ENCODE measurements at places on chromosomes 2 and 18. TPM values are rescaled to one million over a fixed set of nuclear protein-coding genes. Genes with fewer than 3 reads are reported as not detected.

REG1A gene
- not detected for total RNA-seq

CTNNA2 gene
- total RNA-seq = not detected

HOXD9 gene
- not detected for total RNA-seq

ALPG gene
- total RNA-seq = not detected

STARD7 gene
- total RNA-seq = 225 TPM

ARHGAP25 gene
- 38.3 TPM for total RNA-seq

GRCh38 chr2:160249876-160250275 is 49.8 kb upstream of the ITGB6 start:
- peaks cover 5% of the 10 kb centered on the region for H3K27me3 ChIP-seq
- DNase-seq = no peak
- no peaks in the 10 kb centered on the region for H3K4me1 ChIP-seq
- H3K4me3 ChIP-seq = no peak overlapping the region
- H3K27ac ChIP-seq = no peak overlapping the region

DNA sequence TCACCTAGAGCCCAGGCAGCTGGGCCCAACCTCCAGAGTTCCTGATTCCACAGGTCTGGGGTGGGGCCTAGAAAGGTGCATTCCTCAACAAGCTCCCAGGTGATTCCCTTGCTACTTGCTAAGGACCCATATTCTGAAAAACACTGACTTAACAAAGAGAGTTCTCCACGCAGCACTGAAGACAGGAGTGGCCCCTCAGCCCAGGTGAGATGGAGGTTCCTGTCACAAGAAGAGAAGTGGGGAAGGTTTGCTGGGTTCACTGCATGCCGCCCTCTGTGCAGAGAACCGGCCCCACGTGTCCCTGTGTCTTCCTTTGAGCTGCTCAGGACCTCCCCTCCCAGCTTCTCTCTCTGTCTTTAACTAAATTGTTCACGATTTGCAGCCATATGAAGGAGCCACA is 201.4 kb upstream of the DDX18 start:
- H3K4me1 ChIP-seq = no peaks in the 10 kb centered on the region
- H3K27me3 ChIP-seq = no peaks in the 10 kb centered on the region
- no peak overlapping the region for H3K4me3 ChIP-seq
- no peaks in the 10 kb centered on the region for H3K36me3 ChIP-seq
- DNase-seq = no peak
- no peak overlapping the region for H3K27ac ChIP-seq

- no peaks in the 10 kb centered on the region for H3K27me3 ChIP-seq
- peaks cover 22% of the 10 kb centered on the region for H3K36me3 ChIP-seq
- H3K4me3 ChIP-seq = no peak overlapping the region
- no peak overlapping the region for H3K27ac ChIP-seq
- no peaks in the 10 kb centered on the region for H3K4me1 ChIP-seq
These were observed 80.0 kb downstream of the MAP4K3 start for GRCh38 chr2:39356922-39357639.

DNA sequence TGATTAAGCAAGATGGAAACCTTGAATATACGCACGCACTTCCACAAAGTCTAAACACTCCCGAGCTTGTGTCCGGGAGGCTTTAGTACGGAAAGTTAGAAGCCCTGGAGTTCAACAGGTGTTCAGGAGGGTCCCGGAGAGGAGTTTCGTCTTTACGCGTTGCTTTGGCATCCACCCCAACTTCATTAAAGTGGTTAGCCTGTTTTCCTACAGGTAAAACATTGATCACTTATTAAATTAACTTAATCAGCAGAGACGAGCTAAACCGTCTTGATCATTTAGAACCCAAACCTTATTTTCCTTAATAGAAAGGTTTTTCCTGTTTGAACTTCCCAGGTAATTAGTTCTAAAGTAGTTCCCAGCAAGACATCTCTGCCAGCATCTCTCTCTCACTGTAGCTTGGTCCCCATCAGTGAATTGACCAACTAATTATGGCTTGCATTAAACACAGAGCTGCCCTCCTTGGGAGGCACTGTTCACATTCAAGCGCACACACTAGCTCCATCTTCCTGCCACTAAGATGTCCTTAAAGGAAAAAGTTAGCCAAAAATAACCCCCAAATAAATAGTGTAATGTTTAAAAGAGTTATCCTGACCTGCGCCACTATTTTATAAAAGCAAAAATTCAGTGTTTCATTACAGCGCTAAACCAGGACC is 1.4 kb downstream of the NPAS2 start:
- H3K27ac ChIP-seq = no peak overlapping the region
- no peak for DNase-seq
- H3K27me3 ChIP-seq = peaks cover 44% of the 10 kb centered on the region
- H3K4me3 ChIP-seq = peak overlapping the region; percentile 74
- H3K4me1 ChIP-seq = peaks cover 25% of the 10 kb centered on the region
- H3K36me3 ChIP-seq = no peaks in the 10 kb centered on the region

GRCh38 chr2:61928826-61929461 is 23.5 kb downstream of the COMMD1 start:
- no peaks in the 10 kb centered on the region for H3K36me3 ChIP-seq
- DNase-seq = no peak
- H3K4me1 ChIP-seq = no peaks in the 10 kb centered on the region
- H3K27ac ChIP-seq = no peak overlapping the region

- H3K4me3 ChIP-seq = no peak overlapping the region
- no peak overlapping the region for H3K27ac ChIP-seq
These were observed 146.6 kb upstream of the ITGA6 start for GRCh38 chr2:172280571-172281361.

- H3K4me3 ChIP-seq = no peak overlapping the region
- peaks cover 10% of the 10 kb centered on the region for H3K4me1 ChIP-seq
- no peaks in the 10 kb centered on the region for H3K27me3 ChIP-seq
These were observed 746 bp upstream of the POLR1B start for GRCh38 chr2:112541315-112542122.
